Fibroblast of villous mesenchyme (primary cell): ENCODE measurements at places on chromosomes 3 and 15. TPM values are rescaled to one million over a fixed set of nuclear protein-coding genes. Genes with fewer than 3 reads are reported as not detected.

Gene SCN5A
- total RNA-seq = 0.43 and 0.97 TPM in 2 replicates

Gene SATB1
- total RNA-seq = 13.5 and 17.7 TPM in 2 replicates

Gene CHRNA7
- not detected in 2 replicates for total RNA-seq

Gene SST
- not detected in 2 replicates for total RNA-seq

Gene MYL3
- total RNA-seq = 0.97 and 1.7 TPM in 2 replicates

Gene GRK7
- total RNA-seq = under 0.01 TPM in 1 of 2 replicates, not detected in the other

Gene FGF7
- 75.7 and 369 TPM in 2 replicates for total RNA-seq

Gene LRTM1
- not detected in 2 replicates for total RNA-seq

Gene CCNB2
- total RNA-seq = 19.6 and 27.2 TPM in 2 replicates

Gene SIDT1
- total RNA-seq = not detected in 2 replicates

Gene BFSP2
- not detected in 2 replicates for total RNA-seq

Gene ZIC4
- not detected in 2 replicates for total RNA-seq

Gene TMEM266
- under 0.01 TPM in 1 of 2 replicates, not detected in the other for total RNA-seq

Gene LYZL4
- not detected in 2 replicates for total RNA-seq

Gene IQCB1
- 17.7 and 18.1 TPM in 2 replicates for total RNA-seq

Gene RCN2
- 61.8 and 72.1 TPM in 2 replicates for total RNA-seq

Gene LRRC31
- not detected in 2 replicates for total RNA-seq

Gene REC114
- total RNA-seq = not detected in 2 replicates

Gene IL17RD
- 0.64 and 0.86 TPM in 2 replicates for total RNA-seq
